Activated T-helper 9 cell treated with anti-CD3 and anti-CD28 coated beads, Interleukin-2, amount 50 U/mL, for 16 hours (primary cell): ENCODE measurements at places on chromosomes 5 and 9.

DNA sequence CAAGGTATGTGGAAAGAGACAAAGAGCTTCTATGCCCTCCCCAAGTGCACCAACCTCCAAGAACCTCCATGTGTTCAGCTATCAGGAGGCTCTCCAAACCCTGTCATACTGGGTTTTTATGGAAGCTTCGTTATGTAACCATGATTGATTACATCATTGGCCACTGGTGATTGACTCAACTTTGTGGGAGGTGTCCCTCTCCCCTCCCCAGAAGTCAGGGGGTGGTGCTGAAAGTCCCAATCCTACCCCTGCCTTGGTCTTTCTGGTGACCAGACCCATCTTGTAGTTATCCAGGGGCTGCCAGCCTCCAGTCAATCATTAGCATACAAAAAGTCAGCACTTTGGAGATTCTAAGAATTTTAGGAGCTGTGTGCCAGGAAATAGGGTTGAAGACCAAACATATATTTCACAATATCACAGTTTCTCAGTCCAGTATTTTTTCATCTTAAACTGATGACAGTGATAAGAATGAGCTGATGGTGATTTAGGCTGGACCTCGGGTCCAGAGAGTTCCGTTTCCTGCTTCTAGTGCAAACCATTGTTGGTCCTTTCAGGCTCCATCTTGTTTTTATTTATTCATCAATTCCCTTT lies 27.3 kb upstream of the FANCC start:
- DNase-seq = no peak

DNA sequence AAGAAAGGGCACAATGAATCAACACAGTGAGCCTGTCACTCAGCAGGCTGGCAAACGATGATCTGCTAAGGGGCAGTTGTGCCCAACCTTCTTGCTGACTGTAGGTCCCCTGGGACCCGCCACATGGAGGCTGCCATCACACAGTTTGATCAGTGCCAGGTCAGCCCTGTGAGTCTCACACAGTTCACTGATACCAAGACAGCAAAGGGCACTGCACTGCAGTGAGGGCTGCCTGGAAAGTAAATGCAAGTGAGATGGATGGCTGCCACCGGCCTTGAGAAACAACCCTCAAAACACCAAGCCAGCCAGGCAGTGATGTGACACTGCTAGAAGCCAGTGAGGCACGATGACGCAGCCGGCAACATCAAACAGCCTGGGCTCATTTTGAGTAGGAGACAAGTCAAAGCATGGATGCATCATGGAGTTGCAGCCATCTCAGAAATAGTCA lies 30.3 kb downstream of the FOXD1 start:
- no peak for DNase-seq

DNA sequence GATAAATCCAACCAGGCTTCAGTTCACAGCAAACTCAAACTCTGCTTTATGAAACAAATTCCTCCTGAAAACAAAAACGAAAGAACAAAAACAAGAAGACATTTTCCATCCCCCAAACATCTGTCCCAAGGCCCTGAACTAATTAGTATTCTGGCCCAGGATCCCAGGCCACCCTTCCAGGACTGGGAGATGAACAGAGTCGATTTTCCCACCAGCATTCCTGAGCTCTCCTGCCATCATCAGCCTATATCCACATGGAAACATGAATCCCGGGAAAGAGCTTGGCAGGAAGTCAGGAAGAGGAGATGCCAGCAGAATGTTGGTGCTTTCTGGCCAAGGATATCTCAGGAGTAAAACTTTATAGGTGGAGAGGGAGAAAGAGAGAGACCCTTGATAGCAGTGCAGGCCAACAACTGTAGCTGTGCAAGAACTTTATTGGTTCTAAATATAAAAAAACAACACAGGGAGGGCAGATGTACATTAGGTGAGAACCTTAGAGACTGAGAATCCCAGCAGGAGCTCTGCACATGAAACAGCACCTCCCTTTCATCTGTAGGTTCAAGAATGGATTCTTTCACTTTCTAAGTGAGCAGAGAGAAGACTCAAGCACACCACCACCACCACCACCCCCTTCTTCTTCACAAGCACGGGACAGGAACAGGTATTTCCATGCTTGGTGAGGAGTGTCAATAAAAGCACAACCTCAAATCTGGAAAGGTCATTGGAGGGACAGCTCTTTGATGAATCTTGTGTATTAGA lies 190.7 kb upstream of the TAS2R1 start:
- no peak for DNase-seq

GRCh38 chr9:130308081-130308571 lies 42.6 kb downstream of the HMCN2 start:
- no peak for DNase-seq

DNA sequence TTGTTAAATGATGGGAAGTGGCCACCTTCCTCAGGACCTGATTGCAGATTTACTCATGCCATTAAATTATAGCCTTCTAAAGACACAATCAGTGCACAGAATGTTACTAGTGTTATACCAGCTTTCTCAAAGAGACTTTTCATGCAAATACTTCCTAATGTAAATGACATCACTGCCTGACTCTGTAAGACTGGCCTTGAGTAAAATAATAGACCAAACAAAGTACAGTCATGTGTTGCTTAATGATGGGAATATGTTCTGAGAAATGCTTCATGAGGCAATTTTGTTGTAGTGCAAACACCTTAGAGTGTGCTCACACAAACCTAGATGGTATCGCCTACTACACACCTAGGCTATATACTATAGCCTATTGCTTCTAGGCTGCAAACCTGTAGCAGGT lies 17.0 kb upstream of the C1QTNF3 start:
- no peak for DNase-seq

- no peak for DNase-seq
Measured at GRCh38 chr5:124453221-124454051, 293.0 kb downstream of the ZNF608 start.

DNA sequence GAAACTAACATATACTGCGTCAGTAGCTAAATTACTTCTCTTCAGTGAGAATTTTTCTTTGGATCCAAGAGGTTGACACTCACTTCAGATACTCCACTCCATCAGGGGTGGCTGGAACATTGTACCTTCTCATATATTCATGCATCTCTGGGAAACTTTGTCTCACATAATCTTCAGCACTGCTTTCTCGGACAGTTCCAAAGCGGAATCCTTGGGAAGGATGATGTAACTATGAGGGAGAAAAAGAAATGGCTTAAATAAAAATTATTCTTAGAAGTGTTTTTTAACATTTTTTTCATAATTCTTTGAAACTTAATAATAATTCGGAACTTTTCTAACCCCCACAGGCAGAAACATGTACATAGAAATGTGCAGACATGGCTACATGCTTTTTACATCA lies 33.4 kb upstream of the PPP3R2 start:
- DNase-seq = no peak

- no peak for DNase-seq
Measured at GRCh38 chr9:37619806-37620205, 27.4 kb upstream of the TOMM5 start.

DNA sequence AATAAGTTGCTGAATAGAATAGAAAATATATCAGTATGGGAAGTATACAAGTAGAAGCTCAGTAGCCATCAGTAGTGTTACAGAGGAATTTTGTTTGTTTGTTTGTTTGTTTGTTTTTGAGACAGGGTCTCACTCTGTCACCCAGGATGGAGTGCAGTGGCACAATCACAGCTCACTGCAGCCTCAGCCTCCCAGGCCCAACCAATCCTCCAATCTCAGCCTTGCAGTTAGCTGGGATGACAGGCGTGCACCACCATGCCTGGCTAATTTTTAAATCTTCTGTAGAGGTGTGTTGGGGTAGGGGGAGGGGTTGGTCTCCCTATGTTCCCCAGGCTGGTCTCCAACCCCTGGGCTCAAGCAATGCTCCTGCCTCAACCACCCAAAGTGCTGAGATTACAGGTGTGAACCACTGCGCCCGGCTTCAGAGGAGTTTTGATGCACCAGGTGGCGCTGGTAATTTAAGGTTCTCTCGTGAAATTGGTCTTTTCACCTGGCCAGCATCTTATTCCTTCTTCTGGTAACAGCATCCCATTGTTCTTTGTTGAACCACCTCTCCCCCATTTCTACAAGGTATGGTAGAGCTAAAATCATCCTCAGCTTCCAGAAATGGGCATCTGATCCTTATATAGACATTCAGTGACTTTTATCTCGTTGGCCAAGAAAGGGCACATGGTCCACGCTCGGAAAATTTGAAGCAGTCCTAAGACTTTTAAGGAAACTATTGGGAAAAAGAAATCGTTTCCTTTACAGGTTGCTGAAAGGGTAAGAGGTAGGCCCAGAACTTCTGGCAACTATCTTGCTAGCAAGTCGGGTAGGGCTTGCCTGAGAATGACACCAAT lies 157.1 kb downstream of the ARRDC3 start:
- DNase-seq = peak; percentile 40

- DNase-seq = no peak
Measured at GRCh38 chr9:133181561-133181960, 17.8 kb upstream of the GBGT1 start.

DNA sequence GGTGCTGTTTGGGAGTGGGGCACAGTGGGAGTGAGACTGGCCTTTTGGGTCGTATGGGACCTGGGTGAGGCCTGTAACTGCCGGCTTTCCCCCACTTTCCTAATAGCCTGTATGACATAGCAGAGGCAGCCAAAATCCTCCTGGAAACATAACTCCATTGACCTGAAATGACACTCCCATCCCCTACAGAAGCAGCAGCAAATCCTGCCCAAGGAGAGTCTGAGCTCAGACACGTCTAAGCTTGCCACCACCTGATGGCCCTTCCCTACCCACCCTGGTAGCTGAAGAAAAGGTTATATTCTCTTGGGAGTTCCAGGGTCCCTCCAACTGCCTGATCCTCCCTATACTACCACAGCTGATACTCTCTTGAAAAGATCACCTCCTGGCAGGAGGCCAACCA lies 179.8 kb upstream of the ARRDC3 start:
- DNase-seq = no peak
